T1000 (cell line): ENCODE measurements at places on chromosomes 4 and X.

GRCh38 chrX:104253567-104254441 lies 929 bp downstream of the ESX1 start:
- DNase-seq = no peak

GRCh38 chr4:126956184-126956897 lies 676.4 kb upstream of the INTU start:
- no peak for DNase-seq

GRCh38 chrX:41542536-41542935 lies 95.4 kb downstream of the NYX start:
- no peak for DNase-seq

- peak; percentile 0 for DNase-seq
These were observed 169.4 kb upstream of the TEX13C start for GRCh38 chrX:125150231-125150630.

GRCh38 chrX:136055651-136056221 lies 70.5 kb downstream of the SLC9A6 start:
- no peak for DNase-seq

DNA sequence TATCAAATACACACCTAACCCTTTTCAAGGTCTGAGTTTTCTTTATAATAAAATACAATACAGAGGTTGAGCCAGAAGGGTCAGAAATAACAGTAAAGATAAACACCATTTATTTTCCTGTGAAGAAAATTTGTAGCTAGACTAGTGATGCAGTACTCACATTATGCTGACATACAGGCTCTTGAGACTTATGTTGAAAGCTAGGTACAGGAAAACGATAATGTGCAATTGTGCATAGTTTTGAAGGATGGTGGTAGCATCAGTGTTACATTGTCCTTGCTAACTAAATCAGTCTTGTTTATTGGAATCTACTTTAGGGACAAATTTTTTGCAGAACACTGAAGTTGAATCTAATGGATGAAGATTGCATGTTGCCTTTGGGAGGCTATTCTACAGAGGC lies 1877.2 kb downstream of the PCDH7 start:
- DNase-seq = no peak

- peak; percentile 81 for DNase-seq
These were observed at the start of gene RBBP7 for GRCh38 chrX:16870095-16870861. TSS of gene RBBP7 (minus strand) at chrX:16870362. CDS start at chrX:16870053, 309 bp downstream.

DNA sequence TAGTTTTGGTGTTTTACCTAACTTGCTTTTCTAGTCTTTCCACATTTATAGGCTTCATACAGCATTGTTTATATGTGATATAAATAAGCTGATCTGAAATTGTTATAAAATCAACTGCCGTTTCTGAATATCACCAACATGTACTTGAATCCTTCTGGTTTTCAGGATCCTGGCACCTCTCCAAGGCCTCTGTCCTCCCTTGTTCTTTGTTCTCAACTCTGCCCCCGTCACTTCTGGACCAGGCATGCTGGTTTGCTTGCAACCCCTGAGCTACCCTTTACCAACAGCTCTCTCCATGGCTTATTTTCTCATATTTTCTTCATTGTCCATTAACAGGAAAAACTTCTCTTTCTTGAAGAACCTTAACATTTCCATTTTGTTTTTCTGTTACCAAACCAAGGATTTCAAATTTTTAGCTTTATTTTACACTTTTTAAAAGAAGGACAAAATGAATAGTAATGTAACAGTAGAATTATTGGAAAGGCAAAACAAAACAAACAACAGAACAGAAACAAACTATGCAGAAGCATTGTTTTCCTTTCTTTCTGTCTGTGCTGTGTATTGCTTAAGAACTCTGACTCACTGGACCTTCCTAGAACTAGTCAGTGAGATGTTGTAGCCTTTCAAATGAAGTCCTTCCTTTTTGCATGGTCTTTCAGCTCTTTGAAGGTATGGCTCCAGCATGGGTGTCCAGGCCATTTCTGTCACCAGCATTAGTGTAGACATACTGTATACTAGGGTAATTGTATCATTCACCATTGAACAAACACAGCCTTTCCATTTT lies 44.8 kb downstream of the BANK1 start:
- no peak for DNase-seq

DNA sequence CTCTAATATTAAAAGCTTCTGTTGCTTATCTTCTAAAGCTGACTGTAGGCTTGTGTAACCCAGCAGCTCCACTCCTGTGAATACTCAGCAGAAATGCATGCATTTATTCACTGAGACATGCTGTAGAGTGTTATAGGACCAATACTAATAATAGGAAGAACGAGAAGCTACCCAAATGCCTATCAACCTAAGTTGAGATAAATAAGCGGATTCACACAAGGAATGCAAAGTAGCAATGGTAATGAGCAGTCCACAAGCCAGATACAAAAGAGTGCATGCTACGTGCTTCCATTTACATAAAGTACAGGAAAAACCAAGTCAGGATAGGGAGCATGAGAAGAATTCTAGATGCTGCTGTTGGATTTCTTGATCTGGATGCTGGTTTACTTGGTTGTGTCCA lies 155.9 kb downstream of the AASDH start:
- no peak for DNase-seq
